Stimulated activated CD4-positive, alpha-beta T cell treated with anti-CD3 and anti-CD28 coated beads, Interleukin-4, amount 100 ng/mL, for 1 hour (primary cell): ENCODE measurements at places on chromosomes 2 and 18.

GRCh38 chr2:173651891-173652290 is 297.2 kb downstream of the CDCA7 start:
- DNase-seq, result no peak

- no peak for DNase-seq
These were observed 16.7 kb upstream of the MC4R start for GRCh38 chr18:60389314-60389713.

DNA sequence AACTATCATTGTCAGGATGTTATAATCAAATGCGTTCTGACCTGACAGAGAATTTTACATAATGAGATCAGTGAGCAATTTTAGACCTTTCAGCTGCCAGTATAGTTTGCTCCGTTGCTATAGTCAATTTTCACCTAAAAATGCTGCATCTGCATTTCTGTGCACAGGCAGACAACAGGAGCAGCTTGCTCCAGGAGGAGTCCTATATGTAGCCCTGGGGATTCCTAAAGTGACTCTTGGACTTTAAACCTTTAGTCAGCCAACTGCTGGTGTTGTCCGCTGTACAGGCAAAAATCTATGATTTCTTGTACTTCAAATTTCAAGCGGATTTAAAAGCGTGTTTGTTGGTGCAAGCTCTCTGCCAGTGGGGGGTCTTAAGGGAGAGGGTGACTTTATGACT is 25.7 kb downstream of the SLC16A14 start:
- DNase-seq, result no peak

DNA sequence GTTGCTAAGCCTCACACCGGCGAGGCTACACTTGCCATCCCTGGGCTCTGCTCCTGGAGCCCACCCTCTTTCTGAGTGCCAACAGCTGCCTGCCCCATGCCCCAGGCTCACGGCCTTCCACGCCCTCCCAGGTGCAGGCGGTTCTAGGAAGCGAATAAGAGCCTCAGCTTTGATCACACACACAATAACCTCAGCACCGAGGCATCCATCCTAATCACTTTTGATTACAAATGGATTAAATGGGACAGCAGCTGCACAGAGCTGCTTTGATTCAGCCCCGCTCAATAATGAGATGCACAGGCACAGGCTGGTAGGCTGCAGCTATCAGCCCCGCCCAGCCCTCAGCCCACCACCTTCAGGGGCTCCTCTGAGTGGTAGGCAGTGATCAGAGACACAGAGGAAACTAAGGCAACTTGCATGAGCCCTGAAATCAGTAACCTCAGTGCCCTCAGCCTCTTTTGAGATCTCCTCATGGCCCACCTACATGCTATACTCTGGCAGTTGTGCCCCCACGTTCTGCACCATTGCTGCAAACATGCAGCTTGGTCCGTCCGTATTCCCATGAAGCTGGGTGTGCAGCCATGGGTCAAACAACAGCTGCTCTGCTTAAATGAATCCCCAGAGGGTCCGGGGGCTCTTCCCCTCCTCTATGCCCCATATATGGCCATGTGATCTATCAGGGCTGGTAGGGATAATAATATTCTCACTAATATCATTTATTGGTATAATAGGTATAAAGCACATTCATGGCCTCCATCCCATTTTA is 171.4 kb downstream of the SETBP1 start:
- no peak for DNase-seq

- no peak for DNase-seq
These were observed at the start of gene FIGN for GRCh38 chr2:163735685-163736432. Gene FIGN (minus strand): TSS chr2:163736008. CDS start chr2:163734927, 1,081 bp downstream.

DNA sequence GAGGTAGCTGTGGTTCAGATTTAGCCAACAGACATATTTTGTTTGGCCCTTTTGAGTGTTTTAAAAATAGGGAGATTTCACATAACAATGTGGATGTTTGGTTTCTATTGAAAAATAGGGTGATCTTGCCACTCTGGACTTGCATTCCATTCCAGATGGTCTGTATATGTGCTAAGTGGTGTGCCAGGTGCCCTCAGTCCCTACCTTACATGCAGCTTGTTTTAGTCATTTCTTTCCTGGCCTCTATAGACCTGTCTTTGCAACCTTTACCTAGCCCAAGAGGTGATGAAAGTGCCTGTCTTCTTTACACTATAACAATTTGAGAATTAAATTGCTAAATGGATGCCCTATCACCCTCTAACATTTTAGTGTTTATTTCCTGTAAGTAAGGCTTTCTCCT is 11.1 kb downstream of the EML4 start:
- DNase-seq, result no peak

DNA sequence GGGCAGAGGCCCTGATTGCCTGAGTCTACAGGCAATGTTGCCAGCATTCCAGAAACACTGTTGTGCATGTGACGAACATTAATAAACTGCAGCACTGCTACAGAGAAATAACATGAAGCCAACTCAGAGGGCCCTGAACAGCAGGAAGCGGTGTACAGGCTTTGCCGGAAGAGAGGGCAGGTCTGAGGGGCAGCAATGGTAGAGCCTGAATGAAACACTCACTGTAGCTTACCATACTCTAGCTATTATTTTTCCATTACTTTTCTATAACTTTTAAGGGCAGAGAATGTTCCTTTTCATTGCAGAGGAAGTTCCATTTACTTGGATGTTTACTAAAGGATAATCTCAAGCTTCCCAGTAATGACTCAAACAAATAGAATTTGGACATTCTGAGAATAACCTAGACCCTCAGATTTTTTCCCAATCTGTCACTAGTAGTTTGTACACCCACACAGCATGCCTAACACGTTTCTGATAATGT is 150.4 kb downstream of the MTX2 start:
- DNase-seq, result no peak

- DNase-seq, result no peak
These were observed 22.5 kb downstream of the ALS2 start for GRCh38 chr2:201758234-201758633.

- no peak for DNase-seq
These were observed 601.2 kb downstream of the LRP1B start for GRCh38 chr2:141529659-141530058.
